ENCODE measurements at places on chromosomes 5 and 9.
A peak's percentile ranks its signal among the peaks of the same experiment; 100 is the strongest.

- no peak for DNase-seq
Measured at GRCh38 chr5:58149345-58149744, 310.5 kb downstream of the PLK2 start.

- DNase-seq = no peak
Measured at GRCh38 chr5:1745123-1745795, 54.4 kb downstream of the MRPL36 start.

- no peak for DNase-seq
Measured at GRCh38 chr5:18010053-18010452, 375.8 kb downstream of the TAF11L14 start.

GRCh38 chr9:99003308-99003707 lies 59.6 kb downstream of the COL15A1 start:
- no peak for DNase-seq

GRCh38 chr5:132267931-132268768 lies 10.7 kb downstream of the PDLIM4 start:
- DNase-seq = no peak

DNA sequence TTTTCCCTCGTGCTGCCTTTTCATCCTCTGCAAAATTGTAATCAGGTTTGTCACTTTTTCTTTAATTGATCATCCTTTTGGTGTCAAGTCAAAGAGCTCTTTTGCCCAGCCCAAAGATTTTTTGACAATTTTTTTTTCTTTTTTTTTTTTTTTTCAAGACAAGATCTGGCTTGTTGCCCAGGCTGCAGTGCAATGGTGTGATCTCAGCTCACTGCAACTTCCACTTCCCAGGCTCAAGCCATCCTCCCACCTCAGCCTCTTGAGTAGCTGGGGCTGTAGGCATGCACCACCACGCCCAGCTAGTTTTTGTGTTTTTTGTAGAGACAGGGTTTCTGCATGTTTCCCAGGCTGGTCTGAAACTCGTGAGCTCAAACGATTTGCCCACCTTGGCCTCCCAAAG lies 36.7 kb downstream of the CDK7 start:
- peak; percentile 62 for DNase-seq

- no peak for DNase-seq
Measured at GRCh38 chr5:129135633-129136032, 41.1 kb downstream of the ISOC1 start.

GRCh38 chr5:78985116-78985724 lies at the start of gene ARSB:
Gene ARSB, minus strand, starts transcription at chr5:78985310. Its CDS starts 62 bp downstream, at chr5:78985248.
- peak; percentile 55 for DNase-seq

GRCh38 chr5:172283862-172284610 lies 472 bp upstream of the UBTD2 start:
- peak; percentile 82 for DNase-seq

DNA sequence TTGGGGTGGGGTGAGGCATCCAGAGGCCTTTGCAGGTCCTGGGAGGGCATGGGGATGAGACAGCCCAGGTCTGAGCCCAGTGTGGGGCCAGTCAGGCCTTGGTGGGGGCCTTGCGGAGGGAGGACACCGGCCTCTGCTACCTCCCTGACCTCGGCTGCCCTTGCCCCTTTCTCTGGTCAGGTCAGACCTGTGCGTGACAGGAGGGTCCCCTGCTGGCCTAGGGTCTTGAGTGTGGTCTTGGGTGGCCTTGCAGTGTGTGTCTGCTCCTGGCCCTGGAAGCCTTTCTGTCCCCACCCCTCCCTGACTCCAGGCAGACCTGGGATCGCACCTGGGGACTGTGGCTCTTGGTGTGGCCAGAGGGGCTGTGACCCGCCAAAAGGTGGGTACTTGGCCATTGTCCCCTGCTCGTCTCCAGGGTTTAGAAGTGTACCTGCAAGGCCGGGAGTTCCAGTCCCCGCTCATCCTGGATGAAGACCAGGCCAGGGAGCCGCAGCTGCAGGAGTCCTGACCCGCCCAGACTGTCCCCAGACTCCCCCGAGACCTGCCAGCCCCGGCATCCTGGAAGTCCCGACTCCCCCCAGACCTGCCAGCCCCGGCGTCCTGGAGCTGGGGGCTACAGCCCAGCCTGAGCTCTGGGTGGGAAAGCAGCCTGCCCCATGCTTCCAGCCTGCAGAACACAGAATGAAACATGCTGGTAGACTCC lies 4.4 kb upstream of the MAN1B1 start:
- no peak for DNase-seq

DNA sequence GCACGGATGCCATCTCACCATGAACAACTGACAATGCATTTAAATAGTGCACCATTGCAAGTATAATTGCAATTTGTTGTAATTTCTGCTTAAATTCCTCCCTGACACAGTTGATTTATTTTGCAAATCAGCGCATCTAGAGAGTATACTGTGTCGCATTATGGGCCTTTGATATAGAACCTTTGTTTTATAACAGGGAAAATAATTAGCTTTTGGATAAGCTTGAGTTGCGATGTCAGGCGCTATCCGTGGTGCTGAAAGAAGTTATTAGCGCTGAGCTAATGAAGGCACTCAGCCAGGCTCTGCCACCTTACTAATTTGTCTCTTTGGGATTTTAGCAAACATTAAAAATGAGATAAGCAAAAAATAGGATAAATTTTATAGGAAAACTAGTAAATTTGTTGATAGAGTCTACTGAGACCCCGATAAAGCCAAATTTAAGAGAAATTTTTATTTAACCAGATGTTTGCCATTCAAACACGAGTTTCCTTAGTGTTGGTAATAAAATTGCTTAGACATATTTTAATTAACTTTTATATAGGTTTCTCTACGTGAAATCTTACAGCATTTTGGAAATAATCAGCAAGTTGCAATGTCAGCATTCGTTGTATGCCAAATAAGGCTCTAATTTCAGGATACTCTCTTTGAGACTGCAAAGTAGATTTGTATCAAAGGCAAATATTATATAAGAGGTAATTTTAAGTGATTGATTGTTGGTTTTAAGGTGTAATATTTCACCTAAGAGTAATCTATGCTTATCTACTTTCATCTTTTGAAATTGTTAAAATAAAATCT lies 355.5 kb downstream of the TLR4 start:
- peak; percentile 24 for DNase-seq

- no peak for DNase-seq
Measured at GRCh38 chr9:128159522-128159783, 612 bp upstream of the BBLN start.

DNA sequence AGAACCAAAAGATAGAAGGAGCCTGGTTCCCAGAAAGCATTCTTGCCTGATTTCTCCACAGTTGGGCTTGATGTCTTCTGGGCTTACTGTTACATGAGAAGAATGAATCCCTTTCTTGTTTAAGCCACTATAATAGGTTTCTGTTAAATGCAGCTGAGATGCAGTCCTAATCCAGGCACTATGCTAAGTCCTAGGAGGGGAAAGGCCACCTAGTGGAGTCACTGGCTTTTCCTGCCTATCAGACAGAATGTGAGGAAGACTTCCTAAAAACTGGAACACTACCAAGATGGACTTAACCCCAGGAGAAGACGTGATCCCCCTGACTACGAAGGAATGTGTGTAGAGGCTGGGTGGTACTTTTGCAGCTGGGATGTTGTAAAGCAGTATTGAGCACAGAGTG lies 34.3 kb upstream of the FSD1L start:
- DNase-seq = peak; percentile 48

GRCh38 chr9:98807070-98807813 lies at the start of gene GALNT12:
Gene GALNT12, plus strand, starts transcription at chr9:98807670. Its CDS starts 29 bp downstream, at chr9:98807699.
- no peak for DNase-seq

DNA sequence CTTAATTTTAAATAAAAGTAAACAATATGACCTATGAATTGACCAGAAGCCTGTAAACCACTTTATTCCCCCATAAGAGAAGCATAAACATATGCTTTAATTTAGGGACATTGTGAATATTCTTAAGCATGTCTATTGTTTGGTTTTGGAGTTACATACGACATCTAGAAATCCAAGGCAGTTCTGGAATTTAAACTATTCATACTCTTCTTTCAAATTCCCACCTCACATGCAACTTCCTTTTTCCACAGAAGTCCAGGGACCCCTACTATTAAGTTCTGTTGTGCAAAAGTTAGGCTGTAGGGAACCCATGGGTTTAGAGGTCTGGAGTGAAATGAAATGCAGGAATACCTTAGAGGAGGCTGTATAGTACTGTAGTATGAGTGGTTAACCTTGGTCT lies 2.1 kb downstream of the RIC1 start:
- no peak for DNase-seq

DNA sequence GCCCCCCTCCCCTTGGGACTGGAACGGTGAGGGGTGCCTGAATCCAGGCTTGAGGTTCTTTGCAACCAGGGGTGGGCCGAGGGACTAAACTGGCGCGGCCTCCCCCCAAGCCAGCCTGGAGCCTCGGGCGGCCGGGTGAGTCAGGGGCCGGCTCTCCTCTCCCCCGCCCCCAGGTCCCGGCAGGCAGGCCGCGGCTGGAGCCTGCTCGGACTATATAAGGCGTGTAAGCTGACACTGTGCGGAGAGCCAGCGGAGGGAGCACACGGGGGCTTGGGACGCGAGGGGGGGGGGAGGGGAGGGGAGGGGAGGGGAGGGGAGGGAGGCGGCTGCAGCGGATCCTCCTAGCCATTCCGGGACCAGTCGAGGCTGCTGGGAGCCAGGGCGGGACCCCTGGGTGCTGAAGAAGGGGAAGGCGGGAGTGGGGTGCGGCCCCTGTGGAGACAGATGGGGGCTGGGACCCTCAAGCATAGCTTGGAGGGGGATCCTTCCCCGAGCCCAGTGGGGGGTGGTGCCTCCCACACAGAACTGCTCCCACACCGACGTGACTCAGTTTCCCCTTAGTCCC lies 595 bp downstream of the PDLIM7 start:
- peak; percentile 95 for DNase-seq

GRCh38 chr5:143741421-143741820 lies 70.5 kb upstream of the HMHB1 start:
- no peak for DNase-seq

GRCh38 chr9:117315236-117315635 lies 99.6 kb downstream of the ASTN2 start:
- no peak for DNase-seq

GRCh38 chr5:59171131-59171530 lies 588.3 kb downstream of the RAB3C start:
- DNase-seq = no peak

- no peak for DNase-seq
Measured at GRCh38 chr9:92514635-92515034, 21.2 kb downstream of the ECM2 start.

DNA sequence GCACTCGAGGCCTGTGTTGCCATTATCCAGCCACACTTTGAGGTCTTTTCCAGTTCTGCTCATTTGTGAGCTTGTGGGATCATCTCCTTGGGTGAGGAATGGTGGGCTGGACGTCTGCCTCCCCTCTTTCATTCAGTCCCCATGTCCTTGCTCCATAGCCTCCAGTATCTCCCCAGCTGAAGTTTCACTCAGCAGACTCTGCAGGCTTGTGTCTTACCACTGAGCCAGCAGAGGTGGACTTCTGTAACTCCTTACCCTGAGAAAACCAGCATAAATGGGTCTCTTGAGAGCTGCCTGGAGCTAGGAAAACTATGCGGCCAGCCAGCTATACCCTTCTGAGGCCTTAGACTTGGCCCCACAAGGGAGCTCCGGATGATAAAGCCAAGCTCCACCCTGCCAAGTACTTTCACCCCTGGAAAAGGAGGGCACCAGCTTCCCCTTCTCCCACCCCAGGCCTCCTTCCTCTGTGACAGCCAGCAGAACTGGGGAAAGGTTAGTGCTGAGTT lies 12.2 kb downstream of the IRF1 start:
- DNase-seq = no peak

GRCh38 chr9:83560169-83560826 lies 22.1 kb upstream of the FRMD3 start:
- no peak for DNase-seq

- no peak for DNase-seq
Measured at GRCh38 chr5:61177716-61178115, 15.4 kb upstream of the SMIM15 start.

GRCh38 chr9:78788101-78788500 lies 491.2 kb downstream of the PSAT1 start:
- DNase-seq = peak; percentile 7

- no peak for DNase-seq
Measured at GRCh38 chr5:140108093-140109017, 5.6 kb upstream of the PURA start.

DNA sequence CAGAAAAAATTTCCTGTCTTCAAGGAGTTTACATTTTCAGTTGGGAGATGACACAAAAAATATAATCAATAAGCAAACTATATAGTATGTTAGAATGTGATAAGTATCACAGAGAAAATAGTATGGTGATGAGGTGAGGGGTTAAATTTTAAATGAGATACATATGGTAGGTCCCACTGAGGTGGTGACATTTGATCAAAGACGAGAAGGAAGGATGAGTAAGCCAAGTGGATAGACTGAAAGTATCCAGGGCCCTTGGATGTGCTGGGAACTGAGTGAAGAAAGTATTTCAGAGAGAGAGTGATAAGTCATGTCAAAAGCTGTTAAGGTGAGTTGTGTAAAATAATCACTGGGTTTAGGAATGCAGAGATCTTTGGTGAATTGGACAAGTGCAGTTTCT lies 3.5 kb downstream of the CCDC192 start:
- peak; percentile 22 for DNase-seq

DNA sequence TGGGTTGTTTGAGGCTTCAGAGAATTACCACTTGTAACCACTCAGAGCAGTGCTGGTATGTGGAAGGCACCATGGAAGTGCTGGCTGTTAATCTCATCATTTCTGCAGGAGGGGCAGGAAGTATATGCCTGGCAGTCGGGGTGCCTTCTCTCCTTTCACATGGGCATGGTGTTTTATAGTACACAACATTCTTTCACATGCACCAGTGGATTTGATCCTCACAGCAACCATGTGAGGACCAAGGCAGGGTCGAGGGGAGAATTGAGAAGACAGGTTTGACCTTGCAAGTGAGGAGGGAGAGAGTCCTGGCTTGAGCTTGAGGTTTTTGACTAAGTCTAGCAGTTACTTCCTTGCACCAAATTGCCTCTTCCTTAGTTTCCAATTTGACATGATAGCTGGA lies 38.0 kb upstream of the TRPC7 start:
- DNase-seq = no peak

GRCh38 chr9:93905473-93906133 lies 49.6 kb downstream of the BARX1 start:
- no peak for DNase-seq
